ENCODE measurements at places on chromosomes 1 and 21.

DNA sequence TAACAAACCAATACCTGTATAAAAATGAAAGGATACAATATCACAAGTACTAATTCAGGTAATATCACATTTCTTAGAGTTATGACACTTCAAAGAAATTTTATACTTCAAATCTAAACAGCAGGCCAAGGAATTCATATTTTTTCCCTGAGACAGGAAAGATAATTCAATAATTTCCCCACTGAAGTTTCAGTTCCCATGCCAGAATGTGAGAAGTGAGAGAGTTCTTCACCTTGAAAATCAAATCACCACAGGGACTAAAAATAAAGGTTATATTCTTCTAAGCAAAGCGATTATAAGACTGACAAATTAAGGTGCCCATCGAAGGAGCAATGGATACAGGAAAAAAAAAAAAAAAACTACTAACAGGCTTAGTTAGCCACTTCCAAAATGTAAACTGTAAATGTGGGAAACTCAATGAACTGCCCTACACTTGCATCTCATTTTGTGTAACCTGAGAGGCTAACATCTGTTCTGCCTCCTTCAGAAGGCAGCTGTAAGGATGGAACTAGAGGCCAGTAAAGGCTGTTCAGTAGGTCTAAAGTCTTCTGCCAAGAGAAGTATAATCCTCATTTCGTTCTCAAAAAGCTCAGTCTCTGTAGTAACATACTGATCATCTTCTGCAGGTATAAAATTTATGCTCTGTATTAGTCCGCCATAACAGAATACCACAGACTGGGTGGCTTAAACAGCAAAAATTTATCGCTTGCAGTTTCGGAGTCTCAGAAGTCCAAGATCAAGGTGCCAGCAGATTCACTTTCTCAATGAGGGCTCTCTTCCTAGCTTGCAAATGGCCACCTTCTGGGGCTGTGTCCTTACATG, 127.8 kb downstream of the RERE start:
- DNase-seq, result no peak

DNA sequence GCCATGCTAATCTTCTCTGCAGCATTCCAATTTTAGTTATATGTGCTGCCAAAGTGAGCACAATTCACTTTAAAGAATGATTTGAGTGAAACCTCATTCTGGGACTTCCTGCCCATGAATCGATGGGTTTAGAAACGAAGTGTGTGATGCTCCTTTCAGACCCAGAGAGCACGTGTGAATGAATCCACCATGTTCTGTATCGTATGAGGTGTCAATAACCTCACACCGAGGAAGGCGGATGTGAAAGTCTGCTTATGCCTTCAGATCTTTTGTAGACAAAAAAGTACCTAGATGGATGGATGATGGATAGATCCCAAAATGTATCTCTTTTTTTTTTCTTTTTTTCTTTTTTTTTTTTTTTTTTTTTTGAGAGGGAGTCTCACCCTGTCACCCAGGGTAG, 13.8 kb downstream of the UBASH3A start:
- no peak for DNase-seq

GRCh38 chr1:210293171-210293607, 35.5 kb upstream of the HHAT start:
- no peak for DNase-seq

DNA sequence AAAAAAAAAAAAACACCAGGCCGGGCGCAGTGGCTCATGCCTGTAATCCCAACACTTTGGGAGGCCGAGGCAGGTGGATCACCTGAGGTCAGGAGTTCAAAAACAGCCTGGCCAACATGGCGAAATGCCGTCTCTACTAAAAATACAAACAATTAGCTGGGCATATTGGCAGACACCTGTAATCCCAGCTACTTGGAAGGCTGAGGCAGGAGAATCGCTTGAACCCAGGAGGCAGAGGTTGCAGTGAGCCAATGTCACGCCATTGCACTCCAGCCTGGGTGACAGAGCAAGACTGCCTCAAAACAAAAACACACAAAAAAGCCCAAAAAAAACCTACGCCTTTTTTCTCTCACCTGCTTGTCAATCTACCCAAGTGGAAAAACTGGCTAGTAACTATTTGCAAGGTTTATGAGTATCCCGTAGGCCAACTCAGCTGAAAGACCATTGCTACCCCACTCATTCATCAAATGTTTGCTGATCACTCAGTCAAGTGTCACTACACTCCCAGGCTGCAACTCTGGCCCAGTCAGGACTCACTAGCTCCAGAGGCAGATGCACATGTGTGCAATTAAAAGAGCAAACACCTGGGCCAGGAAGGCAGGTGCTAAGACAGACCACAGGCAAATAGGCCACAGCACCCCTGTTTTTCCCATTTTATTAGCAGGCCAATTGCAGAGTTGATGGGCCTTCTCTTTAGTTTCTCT, 2.0 kb downstream of the CSRP1 start:
- DNase-seq, result no peak

DNA sequence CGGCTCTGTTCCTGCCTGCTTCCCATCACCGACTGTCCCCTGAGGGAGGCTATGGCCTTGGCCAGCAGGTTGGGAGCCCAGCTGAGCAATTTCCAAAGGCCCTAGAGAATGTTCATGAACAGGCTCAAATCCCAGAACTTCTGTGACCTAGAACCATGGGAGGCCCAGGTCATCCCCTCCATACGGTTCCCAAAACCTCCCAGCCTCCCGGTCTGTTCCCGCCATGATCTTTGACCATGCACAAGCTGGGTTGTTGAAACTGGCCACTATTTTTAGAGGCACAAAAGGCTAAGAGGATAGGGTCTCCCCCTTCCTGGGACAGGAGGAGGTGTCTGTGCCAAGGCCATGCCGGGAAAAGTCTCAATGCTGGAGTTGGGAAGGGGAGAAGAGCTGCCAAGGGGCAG, 27.5 kb downstream of the EPHA2 start:
- DNase-seq, result no peak

GRCh38 chr1:230823426-230823825, 44.9 kb downstream of the C1orf198 start:
- no peak for DNase-seq

DNA sequence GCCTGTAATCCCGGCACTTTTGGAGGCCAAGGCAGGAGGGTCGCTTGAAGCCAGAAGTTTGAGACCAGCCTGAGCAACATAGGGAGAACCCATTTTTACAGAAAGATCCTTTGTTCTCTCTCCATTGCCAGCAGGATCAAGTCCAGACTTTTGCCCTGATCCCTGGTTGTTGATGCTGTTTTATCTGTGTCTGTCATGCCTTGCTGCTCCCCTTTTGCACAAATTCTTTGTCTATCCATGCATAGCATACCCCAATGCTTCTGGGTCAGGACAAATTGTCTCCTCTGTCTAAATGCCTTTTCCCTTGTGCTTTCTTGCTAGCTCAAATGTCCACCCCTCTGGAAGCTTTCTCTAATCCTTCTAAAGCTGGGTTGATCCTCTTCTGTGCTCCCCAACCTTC, 25.3 kb upstream of the FAAH start:
- DNase-seq, result no peak

GRCh38 chr1:46134660-46135331, 2.4 kb upstream of the PIK3R3 start:
- no peak for DNase-seq

DNA sequence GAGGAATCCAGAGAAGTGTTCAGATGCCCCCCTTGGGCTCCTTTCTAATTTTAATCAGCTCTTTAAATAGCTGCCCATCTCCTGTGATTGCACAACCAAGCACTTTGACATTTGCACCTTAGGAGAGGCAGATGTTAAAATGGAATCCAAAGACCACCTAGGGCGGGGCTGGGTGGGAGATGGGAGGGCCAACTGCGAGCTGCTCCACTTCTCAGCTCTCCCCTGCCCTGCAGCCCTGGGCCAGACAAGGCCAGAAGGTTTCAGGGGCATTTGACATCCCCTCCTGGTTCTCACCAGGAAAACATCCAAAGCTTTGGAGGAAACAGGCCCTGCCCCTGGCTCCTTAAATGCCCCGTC, 106.9 kb downstream of the DHRS3 start:
- no peak for DNase-seq

GRCh38 chr1:181100015-181100905, 11.8 kb downstream of the IER5 start:
- DNase-seq, result no peak

- no peak for DNase-seq
Measured at GRCh38 chr1:33703464-33703863, 160.4 kb upstream of the HMGB4 start.

- DNase-seq, result no peak
Measured at GRCh38 chr1:29631361-29631760, 395.0 kb downstream of the PTPRU start.

GRCh38 chr1:246450611-246451251, 56.3 kb downstream of the SMYD3 start:
- no peak for DNase-seq

DNA sequence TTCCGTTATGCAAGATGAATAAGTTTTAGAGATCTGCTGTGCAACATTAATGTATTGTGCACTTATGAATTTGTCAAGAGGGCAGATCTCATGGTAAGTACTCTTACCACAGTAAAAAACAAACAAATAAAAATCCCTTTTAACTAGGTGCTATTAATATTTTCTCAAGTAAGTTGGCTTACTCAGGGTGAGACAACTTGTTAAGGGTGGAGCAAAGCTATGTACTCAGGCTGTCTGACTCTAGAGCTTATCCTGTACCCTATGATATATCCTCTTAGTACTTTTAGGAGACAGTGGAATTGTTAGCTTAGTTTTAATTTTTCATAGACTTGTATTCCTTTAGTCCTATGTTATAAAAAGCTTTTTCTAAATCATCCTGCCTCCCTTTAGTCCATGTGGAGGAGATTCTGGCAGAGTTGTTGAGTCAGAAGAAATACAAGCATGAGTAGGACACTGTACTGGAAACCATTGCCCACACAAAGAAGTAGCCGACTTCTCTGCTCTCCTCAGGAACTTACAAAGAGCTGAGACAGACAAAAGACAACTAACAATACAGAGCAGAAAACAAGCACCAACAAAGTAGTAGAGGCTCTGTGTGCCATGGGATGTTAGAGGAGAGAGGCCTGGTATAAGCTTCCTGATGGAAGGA, 49.2 kb downstream of the S1PR1 start:
- DNase-seq, result no peak

GRCh38 chr1:46026531-46026930, 105.9 kb downstream of the PIK3R3 start:
- no peak for DNase-seq

GRCh38 chr1:227424953-227425352, 106.7 kb upstream of the CDC42BPA start:
- no peak for DNase-seq

DNA sequence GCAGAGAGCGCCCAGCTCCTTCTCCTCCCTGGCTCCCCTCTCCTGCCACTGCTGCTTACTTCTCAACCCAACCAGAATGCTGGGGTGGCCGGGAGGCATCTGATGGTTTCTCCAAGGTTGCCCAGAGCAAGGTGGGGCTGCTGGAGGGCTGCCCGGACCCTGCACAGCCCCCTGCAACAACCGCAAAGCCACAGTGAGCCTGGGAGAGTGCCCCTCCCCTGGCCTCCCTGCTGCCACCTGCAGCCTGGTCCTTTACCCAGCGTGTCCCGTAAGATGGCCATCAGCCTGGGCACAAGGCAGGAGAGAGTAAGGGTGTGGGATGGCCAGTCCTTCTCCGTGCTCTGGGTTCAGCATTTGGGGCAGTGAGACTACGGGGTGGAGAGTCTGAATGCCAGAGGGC, 17.0 kb downstream of the MX2 start:
- DNase-seq, result no peak

DNA sequence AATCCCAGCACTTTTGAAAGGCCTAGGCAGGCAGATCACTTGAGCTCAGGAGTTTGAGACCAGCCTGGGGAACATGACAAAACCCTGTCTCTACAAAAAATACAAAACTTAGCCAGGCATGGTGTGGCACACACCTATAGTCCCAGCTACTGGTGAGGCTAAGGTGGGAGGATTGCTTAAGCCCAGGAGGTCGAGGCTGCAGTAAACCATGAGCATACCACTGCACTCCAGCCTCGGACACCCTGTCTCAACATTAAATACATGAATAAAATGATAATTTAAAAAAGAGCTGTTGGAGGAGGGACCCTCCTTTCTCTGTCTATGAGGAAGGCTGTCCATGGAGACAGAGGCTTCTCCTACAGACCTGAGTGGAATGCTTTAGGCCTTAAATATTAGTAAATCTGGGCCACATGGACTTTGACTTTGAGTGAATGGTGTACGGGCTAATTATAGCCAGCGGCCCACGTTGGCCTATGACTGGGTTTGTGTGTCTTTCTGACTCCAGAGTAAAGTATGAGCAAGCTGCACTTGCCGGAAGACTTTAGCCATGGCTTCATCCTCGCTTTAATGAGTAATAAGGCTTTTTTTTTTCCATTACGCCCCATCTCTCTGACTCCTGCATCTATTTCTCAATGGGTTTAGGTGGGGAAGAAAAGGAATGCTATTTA, 21.3 kb downstream of the RAB3B start:
- no peak for DNase-seq

- no peak for DNase-seq
Measured at GRCh38 chr21:36207577-36208320, 51.1 kb downstream of the DOP1B start.

DNA sequence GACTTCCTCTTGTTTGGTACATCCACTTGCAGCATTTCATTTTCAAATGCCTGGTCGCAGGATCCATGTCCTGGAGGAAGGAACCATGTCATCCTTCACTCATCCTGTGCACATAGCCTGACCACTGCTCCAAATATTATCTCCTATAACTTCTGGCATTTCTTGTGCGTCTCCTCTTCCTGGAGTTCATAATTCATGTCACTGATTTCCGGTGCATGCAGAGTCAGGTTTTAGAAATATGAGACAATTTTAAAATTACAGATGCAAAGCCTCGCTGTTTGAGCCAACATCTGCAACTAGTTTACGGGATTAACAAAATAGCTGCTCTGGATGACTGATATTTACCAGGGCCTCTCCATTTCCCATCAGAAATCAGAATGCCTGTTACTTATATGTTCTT, 268.1 kb downstream of the DNM3 start:
- DNase-seq, result peak; percentile 11

DNA sequence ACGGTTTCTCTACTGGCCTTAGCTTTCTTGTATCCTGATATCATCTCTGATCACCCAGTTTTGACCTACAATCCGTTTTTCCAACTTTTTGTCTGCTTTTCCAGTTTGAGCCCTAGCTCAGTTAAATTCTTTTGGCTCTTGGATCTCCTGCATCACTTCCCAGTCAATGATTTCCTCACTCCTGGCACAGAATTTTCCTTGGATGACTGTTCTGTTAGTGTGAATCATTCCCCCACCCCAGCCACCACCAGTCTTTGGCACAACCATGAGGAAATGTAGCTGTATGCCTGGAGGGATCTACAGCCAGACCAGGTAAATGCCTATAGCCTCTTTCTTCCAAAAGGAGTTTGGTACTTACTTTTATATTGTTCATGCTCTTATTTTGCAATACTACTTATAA, 187.2 kb upstream of the PTGFR start:
- DNase-seq, result peak; percentile 49

GRCh38 chr1:155970531-155971167, 7.7 kb downstream of the ARHGEF2 start:
- DNase-seq, result peak; percentile 74

GRCh38 chr1:184685116-184685515, 69.5 kb downstream of the EDEM3 start:
- DNase-seq, result no peak
